ENCODE measurements at places on chromosomes 6 and 20. TPM values are rescaled to one million over a fixed set of nuclear protein-coding genes. Genes with fewer than 3 reads are reported as not detected.

DNA sequence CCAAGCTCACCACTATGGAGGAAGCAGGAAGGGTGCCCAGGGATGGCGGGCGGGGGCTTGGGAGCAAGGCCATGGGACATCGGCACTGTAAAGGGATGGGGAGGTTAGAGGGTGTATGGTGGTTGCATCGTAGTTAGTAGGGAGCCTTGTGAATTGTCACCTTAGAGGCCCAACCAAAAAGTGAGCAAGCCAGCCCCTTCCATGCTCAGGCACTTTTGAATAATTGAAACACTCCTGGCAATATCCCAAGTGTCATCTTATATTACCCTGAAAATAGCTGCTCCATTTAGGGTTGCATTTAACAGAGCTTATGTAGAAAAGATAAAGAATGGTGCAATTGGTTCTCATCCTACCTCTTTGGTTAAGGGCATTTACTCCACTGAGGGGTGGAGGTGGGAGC is 169.2 kb downstream of the SAMD5 start:
- DNase-seq: no peak
- H3K27me3 ChIP-seq: peaks cover 3% of the 10 kb centered on the region
- H3K4me1 ChIP-seq: no peaks in the 10 kb centered on the region

GRCh38 chr20:13119583-13119982 is 101.5 kb upstream of the ISM1 start:
- H3K36me3 ChIP-seq: no peaks in the 10 kb centered on the region
- DNase-seq: peak; percentile 43
- H3K4me1 ChIP-seq: no peaks in the 10 kb centered on the region
- H3K27ac ChIP-seq: no peak overlapping the region

GRCh38 chr20:21613512-21613911 is 92.0 kb upstream of the PAX1 start:
- H3K36me3 ChIP-seq: no peaks in the 10 kb centered on the region
- no peak for DNase-seq
- no peak overlapping the region for H3K27ac ChIP-seq
- no peak overlapping the region for H3K4me3 ChIP-seq

GRCh38 chr6:143111443-143111842 is 50.8 kb downstream of the AIG1 start:
- H3K27me3 ChIP-seq: no peaks in the 10 kb centered on the region
- no peak overlapping the region for H3K27ac ChIP-seq
- no peak for DNase-seq
- H3K4me1 ChIP-seq: peaks cover 11% of the 10 kb centered on the region

DNA sequence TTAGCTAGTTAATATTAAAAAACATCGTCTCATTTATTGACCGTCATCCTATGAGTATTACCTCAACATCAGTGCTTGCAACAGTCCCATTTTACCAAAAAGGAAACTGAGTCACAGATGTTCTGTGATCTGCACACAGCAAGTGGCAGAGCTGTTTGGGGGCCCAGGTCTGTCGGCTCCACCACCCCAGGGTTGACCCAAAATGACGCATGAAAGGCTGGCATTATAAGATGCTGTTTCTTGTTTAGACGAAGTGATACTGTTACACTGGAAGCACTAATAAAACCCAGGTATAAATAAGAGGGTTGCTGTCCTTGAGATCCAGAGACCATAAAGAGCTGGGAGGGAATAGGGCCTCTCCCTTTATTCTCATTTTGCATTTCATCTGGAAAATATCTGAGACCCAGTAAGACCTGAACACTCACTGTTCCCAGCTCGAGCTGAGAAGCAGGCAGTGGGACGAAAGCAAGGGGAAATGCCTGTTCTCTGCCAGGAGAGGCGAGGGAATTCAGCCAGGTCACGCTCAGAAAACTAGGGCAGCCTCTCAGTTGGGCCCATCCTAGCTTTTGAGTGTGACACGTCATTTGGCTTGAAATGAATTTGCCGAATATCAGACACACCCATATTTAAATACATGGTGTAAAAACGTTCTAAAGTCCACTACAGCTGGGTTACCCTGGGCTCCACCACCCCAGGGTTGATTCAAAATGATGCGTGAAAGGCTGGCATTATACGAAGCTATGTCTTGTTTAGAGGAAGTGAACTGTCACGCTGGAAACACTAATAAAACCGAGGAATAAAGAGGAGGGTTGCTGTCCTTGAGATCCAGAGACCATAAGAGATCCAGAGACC is 1.4 kb upstream of the MICAL1 start:
- H3K27me3 ChIP-seq: no peaks in the 10 kb centered on the region
- no peak overlapping the region for H3K27ac ChIP-seq
- no peak for DNase-seq
- peaks cover 16% of the 10 kb centered on the region for H3K36me3 ChIP-seq

DNA sequence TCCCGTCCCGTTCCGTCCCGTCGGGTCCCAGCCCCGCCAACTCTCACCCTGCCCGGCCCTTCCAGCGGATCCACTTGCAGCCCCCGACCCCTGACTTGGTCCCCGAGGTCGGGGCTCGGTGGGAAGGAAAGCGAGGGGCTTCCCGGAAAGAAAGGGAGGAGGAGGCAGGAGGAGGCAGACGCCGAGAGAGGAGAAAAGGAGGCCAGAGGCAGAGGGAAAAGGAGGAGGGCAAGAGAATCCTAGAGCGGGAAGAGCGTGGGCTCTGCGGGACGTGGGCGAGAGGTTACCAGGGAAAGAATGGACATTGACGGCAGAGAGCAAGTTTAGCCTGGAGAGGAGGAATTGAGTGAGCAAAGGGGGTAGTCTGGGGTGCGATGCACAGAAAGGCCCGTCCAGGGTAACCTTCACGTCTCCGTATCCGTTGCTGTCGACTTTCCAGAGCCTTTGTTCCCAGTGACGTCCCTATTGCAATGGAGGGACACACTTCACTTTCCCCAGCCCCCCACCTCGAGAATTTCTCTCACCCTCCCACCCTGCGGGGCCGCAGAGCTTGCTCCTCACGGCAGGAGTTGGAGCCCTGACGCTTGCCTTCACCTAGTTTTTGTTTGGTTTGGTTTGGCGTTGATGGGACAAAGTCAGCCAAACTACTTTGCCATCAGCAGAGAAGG is 477 bp upstream of the MOXD1 start:
- no peak overlapping the region for H3K4me3 ChIP-seq
- H3K27me3 ChIP-seq: peaks cover 51% of the 10 kb centered on the region
- no peaks in the 10 kb centered on the region for H3K36me3 ChIP-seq
- no peak overlapping the region for H3K27ac ChIP-seq

DNA sequence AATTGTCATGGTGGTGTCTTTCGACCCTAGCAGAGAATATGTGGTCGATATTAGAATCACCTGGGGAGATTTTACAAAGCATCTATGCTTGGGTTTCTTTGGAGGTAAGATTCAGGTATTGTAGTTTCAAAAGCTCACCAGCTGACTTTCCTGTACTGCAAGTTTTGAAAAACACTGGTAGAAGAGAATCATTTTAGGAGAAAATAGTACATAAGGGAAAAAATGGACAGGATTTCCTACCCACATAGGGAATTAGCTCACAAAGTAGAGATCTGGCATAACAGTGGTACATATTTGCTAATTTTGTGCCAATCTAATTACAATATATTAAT is 27.4 kb upstream of the ABT1 start:
- DNase-seq: no peak
- peaks cover 33% of the 10 kb centered on the region for H3K4me1 ChIP-seq
- peaks cover 4% of the 10 kb centered on the region for H3K27me3 ChIP-seq

- no peak overlapping the region for H3K4me3 ChIP-seq
- H3K27me3 ChIP-seq: no peaks in the 10 kb centered on the region
- no peaks in the 10 kb centered on the region for H3K4me1 ChIP-seq
- no peak overlapping the region for H3K27ac ChIP-seq
- no peak for DNase-seq
These were observed 21.0 kb upstream of the PNISR start for GRCh38 chr6:99446076-99446475.

DNA sequence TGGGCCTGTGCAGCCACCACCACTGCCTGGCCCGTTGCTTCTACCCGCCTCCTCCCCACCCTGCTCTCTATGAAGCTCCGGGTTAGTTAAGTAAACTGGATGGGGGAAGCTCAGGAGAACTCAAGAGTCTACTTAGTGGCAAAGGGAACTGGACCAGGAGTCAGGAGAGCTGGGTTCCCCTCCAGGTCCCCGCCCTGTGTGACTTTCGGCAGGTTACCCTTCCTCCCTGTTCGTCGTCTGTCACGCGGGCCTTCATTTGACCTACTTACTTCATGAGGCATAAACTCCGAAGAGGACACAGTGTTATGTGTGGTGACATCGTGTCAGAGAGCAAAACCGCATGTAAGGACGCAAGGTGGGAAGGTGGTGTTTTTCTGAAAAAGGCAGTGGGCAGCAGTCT is 75.3 kb downstream of the TCP11 start:
- H3K27me3 ChIP-seq: no peaks in the 10 kb centered on the region
- no peak for DNase-seq
- no peak overlapping the region for H3K4me3 ChIP-seq
- H3K36me3 ChIP-seq: peaks cover 5% of the 10 kb centered on the region
- no peak overlapping the region for H3K27ac ChIP-seq

DNA sequence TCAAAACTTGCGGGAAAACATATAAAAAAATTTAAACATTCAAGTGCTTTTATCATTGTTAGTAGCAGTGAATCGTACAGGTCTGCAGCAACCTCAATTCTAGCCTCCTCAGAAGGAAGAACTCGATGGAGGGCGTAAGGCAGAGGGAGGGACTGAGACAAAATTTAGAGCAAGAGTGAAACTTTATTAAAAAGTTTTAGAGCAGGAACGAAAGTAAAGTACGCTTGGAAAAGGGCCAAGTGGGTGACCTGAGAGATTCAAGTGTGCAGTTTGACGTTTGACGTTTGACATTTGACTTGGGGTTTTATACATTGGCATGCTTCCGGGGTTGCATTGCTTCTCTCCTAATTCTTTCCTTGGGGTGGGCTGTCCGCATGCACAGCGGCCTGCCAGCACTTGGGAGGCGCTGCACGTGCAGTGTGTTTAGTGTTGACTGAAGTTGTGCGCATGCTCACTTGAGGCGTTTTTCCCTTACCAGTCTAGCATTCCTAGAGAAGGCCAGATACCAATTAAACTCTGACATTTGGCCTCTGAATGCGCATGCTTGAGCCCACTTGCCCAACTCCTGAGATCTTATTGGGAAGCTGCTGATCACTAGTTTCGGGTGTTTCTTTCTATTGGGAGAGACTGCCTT is 82.6 kb downstream of the TBX18 start:
- no peaks in the 10 kb centered on the region for H3K27me3 ChIP-seq
- no peaks in the 10 kb centered on the region for H3K36me3 ChIP-seq
- no peak overlapping the region for H3K27ac ChIP-seq
- H3K4me3 ChIP-seq: no peak overlapping the region
- no peaks in the 10 kb centered on the region for H3K4me1 ChIP-seq

- DNase-seq: no peak
- H3K27me3 ChIP-seq: no peaks in the 10 kb centered on the region
- no peak overlapping the region for H3K4me3 ChIP-seq
- no peaks in the 10 kb centered on the region for H3K36me3 ChIP-seq
These were observed 829.3 kb upstream of the CITED2 start for GRCh38 chr6:140203661-140204147.

LRRN4 gene
- not detected for total RNA-seq

CCN5 gene
- total RNA-seq: not detected

Measured in activated naive CD4-positive, alpha-beta T cell treated with anti-CD3 and anti-CD28 coated beads for 36 hours (primary cell).